ENCODE measurements at places on chromosomes 12 and 14.

- H3K27ac ChIP-seq: no peak overlapping the region
- no peaks in the 10 kb centered on the region for H3K36me3 ChIP-seq
- H3K4me1 ChIP-seq: no peaks in the 10 kb centered on the region
- no peaks in the 10 kb centered on the region for H3K27me3 ChIP-seq
Measured at GRCh38 chr14:106564058-106564643, 1037.8 kb downstream of the TMEM121 start.

GRCh38 chr14:64208981-64209380 lies 85.2 kb downstream of the ESR2 start:
- peaks cover 14% of the 10 kb centered on the region for H3K4me1 ChIP-seq
- H3K36me3 ChIP-seq: peaks cover 41% of the 10 kb centered on the region
- no peak for DNase-seq
- H3K27me3 ChIP-seq: no peaks in the 10 kb centered on the region
- no peak overlapping the region for H3K4me3 ChIP-seq
- no peak overlapping the region for H3K27ac ChIP-seq

DNA sequence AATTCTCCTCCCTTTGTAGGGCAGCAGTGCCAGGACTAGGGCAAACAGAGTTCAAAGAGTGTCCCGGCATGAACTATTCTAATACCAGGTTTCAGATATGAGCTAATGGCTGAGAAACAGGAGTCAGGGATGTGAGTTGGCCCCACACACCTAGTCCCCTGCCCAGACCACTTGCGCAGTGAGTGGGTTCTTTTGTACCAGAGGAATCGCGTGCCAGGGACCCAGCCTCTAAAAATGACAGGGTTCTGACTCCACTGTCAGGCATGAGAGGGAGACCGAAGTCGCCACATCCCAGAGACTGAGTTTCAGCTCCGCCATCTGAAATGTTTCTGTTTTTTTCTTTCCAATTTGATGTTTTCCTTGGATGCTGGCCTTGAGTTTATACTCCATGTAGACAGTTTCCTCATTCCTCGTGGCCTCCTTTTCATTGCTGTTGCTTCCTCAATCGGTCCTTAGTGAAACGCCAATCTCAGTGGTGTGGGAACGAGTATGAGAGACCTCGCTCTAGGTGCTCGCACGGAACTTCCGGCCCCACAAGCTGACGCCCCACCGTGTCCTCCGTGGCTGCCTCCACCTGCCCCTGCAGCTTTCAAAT lies 31.5 kb downstream of the FBXL14 start:
- H3K27ac ChIP-seq: no peak overlapping the region
- H3K36me3 ChIP-seq: peaks cover 5% of the 10 kb centered on the region
- no peaks in the 10 kb centered on the region for H3K27me3 ChIP-seq
- DNase-seq: no peak

- H3K36me3 ChIP-seq: no peaks in the 10 kb centered on the region
- DNase-seq: no peak
- H3K4me1 ChIP-seq: peaks cover 31% of the 10 kb centered on the region
Measured at GRCh38 chr14:89296281-89296745, 120.7 kb downstream of the FOXN3 start.

- no peaks in the 10 kb centered on the region for H3K36me3 ChIP-seq
- no peak overlapping the region for H3K4me3 ChIP-seq
- H3K4me1 ChIP-seq: peaks cover 6% of the 10 kb centered on the region
- H3K27ac ChIP-seq: no peak overlapping the region
- no peak for DNase-seq
- no peaks in the 10 kb centered on the region for H3K27me3 ChIP-seq
Measured at GRCh38 chr14:51448831-51449670, 202.7 kb upstream of the FRMD6 start.

DNA sequence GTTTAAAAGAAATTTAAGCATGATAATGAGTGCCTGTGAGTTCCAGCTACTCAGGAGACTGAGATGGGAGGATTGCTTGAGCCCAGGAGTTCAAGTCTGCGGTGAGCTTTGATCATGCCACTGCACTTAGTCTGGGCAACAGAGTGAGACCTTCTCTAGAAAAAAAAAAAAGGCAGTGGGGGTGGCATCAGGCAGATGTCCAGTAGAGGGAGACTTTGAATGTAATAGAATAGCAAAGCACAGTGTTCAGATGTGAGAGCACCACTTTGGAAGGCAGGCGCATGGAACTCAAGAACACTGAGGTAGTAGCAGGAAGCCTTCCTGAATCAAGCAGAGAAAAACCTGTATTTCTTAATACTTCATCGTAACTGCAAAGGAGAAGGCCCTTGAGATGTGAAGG lies 394.5 kb upstream of the GARIN6 start:
- no peaks in the 10 kb centered on the region for H3K27me3 ChIP-seq
- H3K4me3 ChIP-seq: no peak overlapping the region
- H3K36me3 ChIP-seq: no peaks in the 10 kb centered on the region
- DNase-seq: no peak

All from spinal cord (tissue), 10 donors.